ENCODE measurements at places on chromosomes 1 and 21.

DNA sequence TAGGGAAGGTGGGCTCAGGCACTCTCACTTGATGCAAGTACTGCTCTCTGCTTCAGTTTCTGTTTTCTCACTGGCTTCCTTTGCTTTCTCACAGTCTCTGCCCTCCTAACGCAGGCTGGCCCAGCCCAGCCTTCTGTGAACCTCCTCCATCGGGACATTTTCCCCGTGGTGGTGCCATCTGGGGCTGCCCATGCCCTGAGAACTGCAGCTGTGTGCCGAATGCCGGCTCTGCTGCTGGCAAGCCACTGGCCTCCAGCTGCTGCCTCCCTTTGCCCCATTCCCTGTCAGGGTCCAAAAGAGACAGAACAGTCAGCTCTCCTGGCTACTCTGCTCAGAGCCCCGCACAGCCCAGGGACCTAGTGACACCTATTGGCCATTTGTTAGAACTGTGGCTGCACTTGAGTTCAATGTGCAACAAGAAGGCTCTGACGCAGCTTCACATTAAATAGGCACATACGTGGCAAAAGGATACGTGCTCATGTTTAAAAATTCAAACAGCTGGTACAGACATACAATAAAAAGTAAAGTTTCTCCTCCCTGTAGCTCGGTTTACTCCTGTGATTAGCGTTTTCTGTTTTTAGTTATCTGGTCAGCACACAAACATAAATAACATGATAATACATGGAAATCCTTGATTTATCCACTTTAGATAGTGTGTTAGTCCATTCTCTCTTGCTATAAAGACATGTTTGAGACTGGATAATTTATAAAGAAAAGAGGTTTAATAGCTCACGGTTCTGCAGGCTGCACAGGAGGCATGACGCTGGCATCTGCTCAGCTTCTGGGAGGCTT, 46.6 kb downstream of the FCRL5 start:
- DNase-seq = peak; percentile 84

GRCh38 chr1:108590957-108591356, 31.1 kb downstream of the EEIG2 start:
- no peak for DNase-seq

DNA sequence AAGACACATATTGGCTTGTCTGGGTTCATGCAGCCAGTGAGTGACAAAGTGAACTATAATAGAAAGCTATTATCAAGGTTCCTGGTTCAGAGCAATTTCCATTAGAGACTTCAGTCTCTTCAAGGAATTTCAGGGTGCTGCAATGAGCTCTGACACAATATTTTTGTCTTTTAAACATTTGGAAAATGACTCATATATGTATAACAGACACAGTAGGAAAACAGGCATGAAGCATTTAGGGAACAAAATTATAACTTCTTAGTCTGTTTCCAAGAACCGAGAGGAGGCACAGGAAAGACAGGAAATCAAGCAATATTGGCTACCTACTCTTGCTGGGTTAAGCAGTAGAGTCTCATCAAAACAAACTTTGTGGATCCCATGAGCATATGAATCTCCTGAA, 170.4 kb downstream of the PTPRC start:
- DNase-seq = no peak

GRCh38 chr1:223074445-223075300, 68.4 kb downstream of the TLR5 start:
- DNase-seq = no peak

- no peak for DNase-seq
Measured at GRCh38 chr1:110554871-110555801, 36.2 kb upstream of the KCNA10 start.

- DNase-seq = no peak
Measured at GRCh38 chr1:226657895-226658545, 81.1 kb downstream of the ITPKB start.

- no peak for DNase-seq
Measured at GRCh38 chr1:154117642-154118041, 37.2 kb downstream of the NUP210L start.

- DNase-seq = no peak
Measured at GRCh38 chr1:92877792-92878191, 46.0 kb downstream of the RPL5 start.

GRCh38 chr1:163197022-163197421, 5.7 kb downstream of the RGS5 start:
- DNase-seq = no peak

GRCh38 chr21:38599381-38599975, 101.2 kb upstream of the ERG start:
- DNase-seq = no peak

DNA sequence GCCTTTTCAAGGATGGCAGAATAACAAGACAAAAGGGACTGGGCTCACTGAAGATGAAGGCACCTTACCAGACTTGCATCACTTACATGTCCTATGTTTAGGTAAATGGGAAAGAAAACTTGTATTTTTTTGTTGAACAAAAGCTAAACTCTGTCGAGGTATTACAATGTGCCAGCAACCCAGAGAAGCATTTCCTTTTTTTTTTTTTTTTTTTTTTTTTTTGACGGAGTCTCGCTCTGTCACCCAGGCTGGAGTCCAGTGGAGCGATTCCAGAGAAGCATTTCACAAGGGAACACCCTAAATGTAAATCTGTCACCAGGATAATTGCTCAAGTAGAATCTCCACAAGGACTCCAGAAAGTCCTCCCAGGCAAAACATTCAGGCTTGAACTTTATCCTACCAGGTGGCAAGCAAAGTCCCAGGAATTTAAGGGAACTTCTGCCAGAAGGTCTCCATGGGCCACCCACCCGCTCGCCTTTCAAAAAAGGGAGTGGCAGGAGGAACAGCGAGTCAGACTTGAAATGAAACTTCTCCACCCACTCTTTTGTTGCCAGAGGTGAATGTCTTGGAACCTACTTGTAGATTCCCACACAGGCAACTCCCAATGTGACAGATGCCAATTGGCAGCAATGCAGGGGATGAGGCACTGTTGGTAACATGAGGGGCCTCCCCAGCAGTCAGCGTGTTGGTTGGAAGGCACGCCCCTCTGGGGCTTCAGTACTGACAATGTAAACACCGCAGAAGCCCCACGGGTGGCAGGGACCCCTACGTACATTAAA, 125.0 kb downstream of the TIAM1 start:
- DNase-seq = no peak

GRCh38 chr21:30943243-30943642, 61.9 kb upstream of the KRTAP11-1 start:
- no peak for DNase-seq

GRCh38 chr1:175514387-175514953, 228.9 kb downstream of the TNR start:
- DNase-seq = no peak

DNA sequence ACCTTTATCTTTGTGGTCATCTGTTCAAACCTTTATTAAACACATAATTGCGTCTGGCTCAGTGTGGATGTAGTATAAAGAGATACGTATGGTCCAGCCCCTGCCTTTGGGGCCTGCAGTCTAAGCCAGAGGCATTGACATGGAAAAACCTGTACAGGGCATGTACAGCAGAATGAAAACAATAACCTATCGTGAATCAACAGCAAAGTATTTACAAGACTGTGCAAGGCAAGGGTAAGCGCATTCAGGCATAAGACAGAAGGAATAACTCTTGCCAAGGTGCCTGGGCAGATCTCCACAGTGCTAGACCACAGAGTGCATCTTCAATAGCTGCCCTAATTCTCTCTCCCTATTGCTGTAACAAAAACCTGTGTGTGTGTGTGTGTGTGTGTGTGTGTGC, 35.5 kb downstream of the KIRREL1 start:
- DNase-seq = no peak

DNA sequence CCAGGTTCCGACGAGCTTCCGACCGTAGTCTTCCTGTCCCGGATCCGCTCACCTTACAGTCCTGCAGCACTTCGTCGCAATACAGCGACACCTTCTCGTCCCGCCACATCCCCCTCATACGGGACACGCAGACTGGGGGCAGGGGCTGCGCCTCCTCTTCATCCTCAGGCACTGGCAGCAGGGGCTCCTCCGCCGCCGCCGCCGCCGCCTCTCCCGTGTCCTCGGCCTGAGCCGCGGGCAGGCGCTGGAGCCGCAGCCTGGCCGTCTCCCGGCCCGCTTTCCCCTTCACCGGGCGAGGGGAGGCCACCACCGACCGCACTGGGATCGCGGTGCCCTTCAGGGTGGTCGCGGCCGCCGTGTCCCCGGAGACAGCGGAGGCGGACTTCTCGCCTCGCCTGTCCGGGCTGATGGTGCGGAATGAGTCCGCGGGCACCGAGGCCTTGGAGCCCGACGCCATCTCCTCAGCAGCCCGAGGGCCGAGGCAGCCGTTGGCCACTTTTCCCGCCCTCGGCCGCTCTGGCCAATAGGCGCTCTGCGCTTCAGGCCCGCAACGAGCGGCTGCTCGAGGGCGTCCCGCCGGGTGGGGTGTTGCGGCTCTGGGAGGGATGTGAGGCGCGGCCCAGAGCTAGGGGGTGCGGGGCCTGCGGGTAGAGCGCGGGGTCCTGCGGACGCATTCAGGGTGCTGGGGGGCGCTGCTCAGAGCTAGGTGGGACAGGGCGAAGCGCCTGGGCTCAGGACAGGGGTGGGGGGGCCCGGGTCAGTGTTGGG, at the start of gene SHCBP1L:
TSS of gene SHCBP1L (minus strand) at position 490 of the 768 bp plus-strand sequence. CDS start at position 457, 33 bp downstream.
- DNase-seq = no peak
